ENCODE measurements at places on chromosomes 13 and 19.

GRCh38 chr19:6654347-6655310, 15.3 kb downstream of the TNFSF14 start:
- peak; percentile 68 for DNase-seq

- DNase-seq: no peak
Observed at GRCh38 chr19:13036366-13036976, 41.2 kb downstream of the NFIX start.

DNA sequence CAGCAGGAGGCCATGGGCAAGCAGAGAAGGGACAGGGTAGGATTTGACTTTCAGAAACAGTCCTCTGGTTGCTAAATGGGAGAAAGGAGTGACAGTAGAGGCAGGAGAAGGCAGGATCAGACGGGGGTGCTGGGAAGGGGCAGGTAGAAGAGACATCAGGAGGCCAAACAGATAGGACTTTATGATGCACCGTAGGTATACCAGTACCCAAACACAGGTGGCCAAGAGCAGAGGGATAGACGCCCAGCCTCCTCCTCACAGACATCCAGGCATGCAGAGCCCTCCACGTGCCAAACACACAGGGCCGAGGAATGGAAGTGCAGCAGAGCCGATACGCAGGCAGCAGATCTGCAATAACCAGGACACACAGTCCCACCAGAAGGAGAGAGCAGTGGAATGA, 1.3 kb upstream of the AXL start:
- DNase-seq: no peak

- no peak for DNase-seq
Observed at GRCh38 chr13:65725006-65725405, 1505.1 kb downstream of the PCDH9 start.

DNA sequence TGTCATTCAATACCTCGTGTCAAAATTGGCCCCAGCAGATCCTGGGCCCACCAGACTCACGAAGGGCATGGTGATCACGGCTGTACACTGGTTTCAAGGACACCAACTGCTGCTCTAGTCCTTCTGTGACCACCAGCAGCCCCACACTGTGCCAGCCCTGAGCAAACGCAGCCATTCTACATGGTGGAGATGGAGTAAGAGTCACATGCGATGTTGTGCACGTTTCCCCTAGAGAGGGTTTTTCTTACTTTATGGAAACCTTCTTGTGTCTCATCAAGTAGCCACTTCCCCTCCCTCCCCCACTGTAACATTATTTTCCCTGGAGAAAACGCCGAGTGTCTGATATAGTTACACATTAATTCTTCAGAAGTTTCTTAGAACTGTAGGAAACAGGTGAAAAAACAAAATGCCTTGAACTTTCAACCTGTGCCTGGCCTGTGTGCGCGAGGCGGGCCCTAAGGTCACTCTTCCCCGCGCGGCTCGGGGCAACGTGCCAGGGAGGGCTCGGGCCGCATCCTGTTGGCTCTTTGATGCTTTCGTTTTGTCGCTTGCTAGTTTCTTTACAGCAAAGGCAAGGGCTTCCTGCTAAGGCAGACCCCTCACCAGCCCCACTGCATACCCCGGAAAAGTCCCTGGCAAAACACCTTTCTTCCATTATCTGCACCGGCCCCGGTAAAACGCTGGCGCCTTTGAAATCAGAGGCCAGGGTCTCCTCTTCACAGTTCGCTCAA, 44.6 kb downstream of the GGACT start:
- no peak for DNase-seq

- peak; percentile 80 for DNase-seq
Observed at GRCh38 chr19:17841810-17842662, 5.7 kb downstream of the JAK3 start.

DNA sequence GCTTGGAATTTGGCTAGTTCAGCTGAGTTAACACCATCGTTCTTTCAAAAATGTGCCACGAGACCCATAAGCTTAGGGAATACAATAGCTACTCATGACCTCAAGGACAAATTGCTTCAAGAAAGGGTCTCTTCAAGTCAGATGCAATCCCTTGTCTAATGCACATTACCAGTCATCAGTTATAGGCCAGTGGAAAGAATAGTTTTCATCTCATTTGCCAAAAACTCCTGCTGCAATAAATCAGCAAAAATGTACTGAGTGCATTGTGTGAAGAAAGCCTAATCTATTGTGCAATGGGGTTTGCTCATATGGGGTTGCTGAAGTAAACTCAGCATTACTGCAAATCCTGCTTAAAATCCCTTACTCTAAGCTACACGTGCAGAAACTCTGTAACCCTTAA, 208.3 kb upstream of the NBEA start:
- no peak for DNase-seq

DNA sequence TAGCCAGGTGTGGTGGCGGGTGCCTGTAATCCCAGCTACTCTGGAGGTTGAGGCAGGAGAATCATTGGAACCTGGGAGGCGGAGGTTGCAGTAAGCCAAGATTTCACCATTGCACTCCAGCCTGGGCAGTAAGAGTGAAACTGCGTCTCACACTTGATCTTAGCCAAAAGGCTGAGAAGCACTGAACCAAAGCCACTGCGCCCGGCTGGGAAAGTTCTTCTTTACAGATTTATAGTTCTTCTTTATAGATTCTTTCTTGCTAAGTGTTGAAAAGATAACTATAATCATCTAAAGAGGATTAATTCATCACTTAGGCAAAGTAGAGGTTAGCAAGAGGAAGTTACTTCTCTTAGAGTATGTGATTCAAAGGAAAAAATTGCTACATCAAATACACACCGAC, 11.1 kb downstream of the ZNF417 start:
- no peak for DNase-seq

DNA sequence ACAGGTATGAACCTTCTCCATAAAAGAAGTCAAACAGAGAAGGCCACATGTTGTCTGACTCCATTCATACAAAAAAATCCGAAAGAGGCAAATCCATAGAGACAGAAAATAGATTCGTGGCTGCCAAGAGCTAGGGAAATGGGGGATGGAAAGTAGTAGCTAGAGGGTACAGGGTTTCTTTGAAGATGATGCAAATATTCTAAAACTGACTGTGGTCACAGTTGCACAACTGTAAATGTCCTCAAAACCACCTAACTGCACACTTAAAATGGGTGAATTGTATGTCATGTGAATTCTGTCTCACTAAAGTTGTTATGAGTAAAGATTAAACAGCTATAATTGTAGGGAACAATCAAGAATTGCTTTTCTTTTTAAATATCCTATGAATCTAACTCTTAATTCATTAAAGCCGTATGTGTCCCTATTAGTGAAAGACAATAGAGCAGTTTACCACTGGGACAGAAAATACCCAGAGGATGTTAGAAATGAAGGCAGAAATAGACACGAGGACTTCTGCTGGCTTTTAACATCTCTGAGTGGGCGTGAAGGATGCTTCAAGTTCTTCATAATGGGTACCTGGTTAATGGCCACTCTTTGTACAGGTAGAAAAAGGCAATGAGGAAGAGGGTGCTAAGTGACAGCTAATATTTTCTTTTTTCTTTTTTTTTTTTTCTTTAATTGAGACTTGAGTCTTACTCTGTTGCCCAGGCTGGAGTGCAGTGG, 21.2 kb downstream of the INSR start:
- DNase-seq: no peak

DNA sequence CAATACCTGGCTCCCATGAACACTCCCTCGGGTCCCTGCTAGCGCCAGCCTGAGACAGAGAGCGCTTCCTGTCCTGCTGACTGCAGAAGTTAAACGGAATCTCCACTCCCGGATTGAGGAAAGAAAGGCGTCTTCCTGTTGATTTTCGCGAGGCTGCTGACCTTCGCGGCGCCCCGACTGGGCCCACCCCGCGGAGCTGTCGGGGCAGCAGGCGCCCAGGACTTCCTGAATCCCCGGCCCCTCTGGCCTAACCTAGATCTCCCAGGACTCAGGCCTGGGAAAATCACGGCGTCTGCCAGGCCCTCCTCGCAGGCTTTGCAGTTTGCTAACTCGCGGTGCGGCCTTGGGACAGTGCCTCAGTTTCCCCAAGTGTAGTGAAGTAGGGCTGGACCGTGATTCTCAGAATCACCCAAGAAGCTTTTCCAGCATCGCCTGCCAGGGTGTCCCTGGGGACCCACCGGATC, 108.8 kb downstream of the KCTD15 start:
- no peak for DNase-seq

DNA sequence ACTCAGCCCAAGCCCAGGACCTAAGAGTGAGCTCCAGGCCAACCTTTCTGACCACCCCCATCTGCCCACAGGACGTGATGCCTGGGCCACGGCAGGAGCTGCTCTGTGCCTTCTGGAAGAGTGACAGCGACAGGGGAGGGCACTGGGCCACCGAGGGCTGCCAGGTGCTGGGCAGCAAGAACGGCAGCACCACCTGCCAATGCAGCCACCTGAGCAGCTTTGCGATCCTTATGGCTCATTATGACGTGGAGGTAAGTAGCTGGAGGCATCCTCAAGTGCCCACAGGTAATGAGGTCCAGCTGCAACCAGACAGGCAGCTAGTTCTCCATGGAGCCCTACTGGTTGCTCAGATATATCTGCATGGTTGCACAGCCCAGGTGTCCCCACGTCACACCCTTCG, 14.8 kb downstream of the DDX39A start:
- DNase-seq: no peak

All from activated CD4-positive, alpha-beta T cell treated with anti-CD3 and anti-CD28 coated beads, Interleukin-2, amount 50 U/mL, for 48 hours (primary cell).